ENCODE measurements at places on chromosomes 7 and 10.

GRCh38 chr10:92278996-92279696 lies 11.7 kb downstream of the CPEB3 start:
- no peak for DNase-seq

DNA sequence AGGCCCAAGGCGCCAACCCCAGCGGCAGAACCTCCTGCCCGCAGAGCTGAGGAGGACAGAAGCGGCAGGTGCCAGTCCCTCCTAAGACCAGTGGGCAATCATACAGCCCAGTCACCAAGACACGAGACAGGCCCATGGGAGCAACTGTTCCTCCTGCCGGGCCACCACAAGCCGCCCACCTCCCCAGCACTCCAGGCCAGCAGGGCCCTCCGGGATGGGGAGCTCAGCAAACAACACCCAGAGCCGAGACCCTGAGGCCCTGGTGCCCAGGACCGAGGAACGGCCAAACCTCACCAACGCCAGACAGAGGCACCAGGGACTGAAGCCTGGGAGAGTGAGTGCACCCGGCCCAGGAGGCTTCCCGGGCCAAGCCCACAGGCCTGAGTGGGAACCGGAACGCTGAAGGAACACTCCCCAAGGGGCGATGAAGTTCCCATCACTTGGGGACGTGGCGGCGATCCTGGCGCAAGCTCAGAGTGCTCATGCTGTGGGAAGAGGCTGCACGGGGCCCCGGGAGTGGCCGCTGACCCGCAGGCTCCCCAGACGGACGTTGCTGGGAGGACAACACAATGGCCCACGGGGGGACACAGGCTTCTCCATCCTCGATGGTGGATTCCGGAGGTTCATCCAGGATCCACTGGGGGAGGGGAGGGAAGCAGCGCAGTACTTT lies 35.1 kb downstream of the GPER1 start:
- DNase-seq = no peak

GRCh38 chr7:45593877-45594276 lies 19.7 kb downstream of the ADCY1 start:
- DNase-seq = no peak

DNA sequence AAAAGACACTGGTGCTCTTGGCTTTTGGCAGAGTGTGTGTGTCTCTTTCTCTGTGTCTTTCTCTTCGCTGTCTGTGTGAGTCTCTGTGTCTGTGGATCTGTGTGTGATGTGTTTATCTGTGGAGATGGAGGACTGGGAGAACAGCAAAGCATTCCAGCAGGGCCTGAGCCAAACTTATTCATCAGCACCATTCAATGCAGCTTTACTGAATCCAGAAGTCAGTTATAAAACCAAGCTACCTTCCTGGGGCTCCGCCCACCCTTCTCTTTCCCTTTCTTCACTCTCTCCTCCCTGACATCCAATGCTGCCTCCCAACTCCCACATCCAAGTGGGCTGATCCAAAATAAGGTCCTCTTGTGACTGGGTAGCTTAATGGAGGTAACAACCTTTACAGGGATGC lies 3.9 kb downstream of the SGMS1 start:
- no peak for DNase-seq

DNA sequence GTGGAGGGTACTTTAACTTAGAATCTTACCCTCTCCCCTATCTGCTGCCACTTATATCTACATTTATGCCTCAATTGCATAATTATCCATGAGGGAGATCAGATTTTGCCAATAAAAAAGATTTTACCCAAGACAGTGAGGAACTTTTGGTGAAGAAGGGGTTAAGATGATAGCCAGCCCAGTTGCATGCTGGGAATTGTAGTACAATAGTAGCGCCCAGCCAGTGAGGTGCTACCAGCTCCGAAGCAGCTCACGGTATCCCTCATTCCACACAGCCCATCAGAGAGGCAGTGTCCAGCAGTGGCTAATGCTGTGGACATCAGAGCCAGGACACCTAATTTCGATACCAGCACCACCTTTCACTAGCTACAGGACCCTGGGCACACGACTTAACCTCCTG lies 5.9 kb upstream of the LGI1 start:
- DNase-seq = no peak

DNA sequence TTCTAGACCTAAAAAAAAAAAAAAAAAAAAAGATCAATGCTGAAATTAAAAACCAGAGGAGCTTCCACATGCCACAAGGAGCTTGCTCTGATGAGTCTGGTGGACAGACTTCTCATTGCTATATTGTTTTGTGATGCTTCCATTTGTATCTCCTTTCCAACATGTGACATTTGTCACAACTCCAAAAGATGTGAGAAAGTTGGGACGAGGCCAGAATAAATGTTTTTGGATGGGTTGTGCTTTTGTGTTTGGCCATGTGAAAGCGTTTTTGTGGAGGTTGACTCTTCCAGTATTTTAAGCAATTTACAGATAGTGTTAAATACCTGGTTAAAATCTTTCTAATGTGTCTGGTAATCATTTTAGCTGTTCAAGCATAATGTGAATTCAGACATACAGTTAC lies 280.1 kb downstream of the SKAP2 start:
- DNase-seq = no peak

- DNase-seq = no peak
These were observed 90.9 kb downstream of the SH3PXD2A start for GRCh38 chr10:103764296-103765088.

DNA sequence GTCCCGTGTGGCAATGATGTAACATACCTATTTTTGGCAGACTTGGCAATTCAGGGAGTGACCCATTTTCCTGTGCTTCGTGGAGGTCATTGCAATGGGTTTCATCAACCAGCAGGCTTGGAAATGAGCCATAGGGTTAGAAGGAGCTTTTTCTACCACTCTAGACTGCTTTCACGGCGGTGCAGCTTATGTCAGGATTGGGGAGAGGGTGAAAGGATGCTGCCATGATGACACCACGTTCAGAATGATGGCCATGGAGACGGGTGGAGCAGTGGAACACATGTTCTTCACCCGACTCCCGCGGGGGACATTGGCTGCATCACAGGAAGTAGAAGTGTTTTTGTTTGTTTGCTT lies 220.2 kb downstream of the EMX2 start:
- DNase-seq = no peak

DNA sequence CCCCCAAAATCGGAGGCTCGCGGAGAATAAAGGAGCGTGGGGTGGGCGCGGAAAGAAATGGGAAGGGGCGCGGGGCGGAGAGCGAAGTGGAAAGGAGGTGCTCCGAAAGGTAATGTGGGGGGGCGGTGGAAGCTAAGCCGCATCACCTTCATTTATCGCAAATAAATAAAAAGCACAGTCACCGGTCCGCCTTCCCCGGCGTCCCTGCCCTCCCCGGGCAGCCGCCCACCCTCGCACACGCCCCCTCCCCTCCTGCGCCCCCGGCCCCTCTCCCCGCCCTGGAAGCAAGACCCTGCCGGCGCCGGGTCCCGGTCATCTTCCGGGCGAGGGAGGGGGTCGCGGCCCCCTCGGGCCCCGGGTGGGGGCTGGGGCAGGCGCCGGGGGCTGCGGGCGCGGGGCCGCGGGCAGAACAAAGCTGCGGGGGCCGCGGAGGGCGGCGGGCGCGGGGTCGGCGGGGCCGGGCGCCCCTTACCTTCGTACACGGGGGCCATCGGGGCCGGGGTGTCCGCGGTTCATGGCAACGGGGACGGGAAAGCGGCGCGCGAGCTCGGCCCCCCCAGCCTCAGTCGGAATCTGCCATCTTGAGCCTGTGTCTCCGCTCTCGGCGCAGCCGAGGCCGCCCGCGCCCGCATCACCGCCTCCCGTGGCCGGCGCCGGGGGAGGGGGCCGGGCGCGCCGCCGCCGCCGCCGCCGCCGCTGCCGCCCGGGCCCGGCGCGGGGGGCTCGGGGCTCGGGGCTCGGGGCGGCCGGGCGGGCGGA lies 486 bp downstream of the HIPK2 start:
- no peak for DNase-seq

GRCh38 chr7:39741942-39742623 lies 118.7 kb downstream of the RALA start:
- no peak for DNase-seq

DNA sequence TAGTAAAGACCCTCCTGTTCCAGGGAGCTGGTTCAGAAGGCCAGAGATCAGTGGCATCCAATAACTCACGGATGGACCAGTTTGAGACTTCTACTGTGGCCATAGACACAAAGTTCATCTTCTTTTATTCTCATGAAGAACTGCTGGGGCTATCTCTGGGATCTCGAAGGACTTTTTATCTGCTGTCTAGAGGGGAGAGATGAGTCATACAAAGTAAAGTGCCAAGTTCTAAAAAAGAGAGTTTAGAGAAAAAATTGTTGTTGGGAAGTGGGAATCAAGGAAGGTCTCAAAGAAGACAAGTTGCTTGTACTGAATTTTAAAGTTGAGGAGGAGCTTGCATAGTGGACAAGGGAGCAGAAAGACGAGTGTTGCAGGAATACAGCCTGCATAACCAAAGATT lies 8.0 kb upstream of the FAM221A start:
- no peak for DNase-seq

DNA sequence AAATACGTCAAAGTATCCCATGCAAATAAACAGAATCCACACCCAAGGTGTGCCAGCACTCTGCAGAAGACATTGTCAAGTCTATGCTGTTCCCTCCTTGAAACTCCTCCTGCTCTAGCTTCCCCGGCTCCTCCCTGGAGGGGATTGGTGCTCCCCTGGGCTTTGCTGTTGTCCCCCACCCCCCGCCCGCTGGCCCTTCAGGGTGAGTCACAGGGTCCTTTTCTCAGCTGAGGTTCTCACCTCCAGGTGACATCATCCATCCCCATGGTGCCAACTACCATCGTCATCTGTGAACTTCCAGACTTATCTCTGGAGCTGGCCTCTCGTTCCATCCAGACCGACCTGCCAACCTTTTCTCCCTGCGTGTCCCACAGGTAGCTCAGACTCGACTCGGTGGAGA lies 77.0 kb downstream of the ITIH5 start:
- DNase-seq = no peak

DNA sequence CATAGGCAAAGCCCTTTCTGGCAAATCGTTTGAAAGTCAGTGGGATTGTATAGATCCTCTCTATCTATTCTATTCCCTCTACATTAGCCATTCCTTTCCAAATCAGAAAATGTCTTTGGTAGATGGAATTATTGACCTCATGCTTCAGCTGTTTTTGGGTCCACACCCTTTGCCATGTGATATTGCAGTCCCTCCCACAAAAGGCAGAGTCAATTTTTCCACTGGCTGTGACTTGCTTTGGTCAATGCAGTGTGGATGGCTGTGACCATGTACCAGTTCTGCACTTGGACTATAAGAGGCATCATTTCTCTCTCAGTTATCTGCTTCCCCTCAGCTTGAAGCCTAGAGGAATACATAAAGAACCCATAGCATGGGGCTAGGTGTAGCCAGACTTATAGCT lies 332.9 kb downstream of the PTEN start:
- DNase-seq = no peak

- no peak for DNase-seq
These were observed 40.5 kb downstream of the C10orf120 start for GRCh38 chr10:122659126-122659525.

DNA sequence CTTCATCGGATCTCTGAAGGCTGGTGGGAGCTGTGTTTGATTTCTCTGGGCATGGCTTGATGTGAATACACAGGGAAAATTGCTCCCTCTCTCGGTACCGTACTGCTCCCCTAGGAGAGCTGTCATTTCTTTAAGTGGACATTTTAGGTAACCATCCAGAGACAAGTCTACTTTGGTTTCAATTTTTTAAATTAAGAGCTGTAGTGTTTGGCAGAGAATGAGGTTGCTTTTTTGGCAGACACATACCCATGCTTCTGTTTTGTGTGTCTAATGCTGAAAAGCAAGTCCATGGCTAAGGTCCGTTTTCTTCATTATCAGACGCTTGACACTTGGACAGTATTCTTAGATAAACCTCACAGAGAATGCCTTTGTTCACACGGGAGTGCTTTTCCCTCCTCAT lies 61.3 kb upstream of the TRIL start:
- no peak for DNase-seq

GRCh38 chr10:125068406-125068805 lies 92.0 kb downstream of the CTBP2 start:
- no peak for DNase-seq

DNA sequence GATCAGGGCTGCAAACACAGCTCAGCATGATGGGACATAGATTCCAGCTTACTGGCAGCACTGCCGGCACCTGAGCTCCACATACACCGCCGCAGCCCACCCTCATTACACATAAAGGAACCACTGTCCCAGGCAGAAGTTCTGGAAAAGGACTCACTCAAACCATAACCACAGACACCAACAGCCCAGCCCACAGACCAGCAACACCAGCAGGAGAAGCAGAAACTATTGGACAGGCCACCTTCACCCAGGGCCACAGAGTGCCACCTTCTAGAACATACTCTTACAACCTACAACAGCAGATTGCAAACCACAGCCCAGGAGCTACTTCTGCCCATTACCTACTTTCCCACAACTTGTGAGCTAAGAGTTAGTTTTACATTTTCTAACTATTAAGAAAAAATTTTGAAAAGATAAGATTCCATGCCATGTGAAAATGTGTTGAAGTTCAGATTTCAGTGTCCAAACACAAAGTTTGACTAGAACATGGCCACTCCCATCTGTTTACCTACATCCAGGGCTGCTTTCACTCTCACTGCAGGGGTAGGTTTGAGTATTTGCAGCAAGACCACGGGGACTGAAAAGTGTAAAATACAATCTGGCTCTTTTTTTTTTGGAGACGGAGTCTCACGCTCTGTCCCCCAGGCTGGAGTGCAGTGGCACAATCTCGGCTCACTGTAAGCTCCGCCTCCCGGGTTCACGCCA lies 153.0 kb downstream of the TNS3 start:
- DNase-seq = no peak

DNA sequence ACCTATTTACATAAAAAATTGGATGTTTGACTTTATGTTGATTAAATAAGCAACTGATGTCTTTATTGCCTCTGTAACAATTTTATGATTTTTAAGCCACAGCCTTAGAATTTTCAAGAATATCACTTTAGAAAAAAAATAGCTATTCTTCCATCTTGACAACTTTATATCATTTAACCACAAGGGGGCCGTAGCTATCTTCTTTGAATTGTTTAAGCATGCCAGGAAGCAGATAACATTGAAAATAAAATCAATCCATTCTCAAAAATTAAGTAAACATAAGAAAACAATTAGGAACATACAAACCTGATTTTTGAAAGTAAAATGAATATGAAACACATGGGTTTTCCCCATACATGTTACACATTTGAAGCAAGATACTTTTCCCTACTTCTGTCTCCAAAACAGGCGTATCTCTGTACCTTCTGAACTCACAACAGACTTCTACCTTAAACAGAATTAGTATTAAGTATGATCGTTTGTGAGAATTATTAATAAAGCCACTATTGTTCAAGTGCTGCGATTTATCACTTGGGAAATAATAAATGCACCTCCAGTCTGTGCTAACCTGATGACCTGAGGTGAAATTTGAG lies 209.0 kb downstream of the CACNA2D1 start:
- no peak for DNase-seq

GRCh38 chr10:24468281-24468751 lies 255.4 kb downstream of the ARHGAP21 start:
- DNase-seq = no peak

- DNase-seq = no peak
These were observed 85.4 kb downstream of the MKX start for GRCh38 chr10:27660268-27660667.

GRCh38 chr10:102775935-102776669 lies 32.4 kb downstream of the WBP1L start:
- no peak for DNase-seq

Data from stimulated activated CD8-positive, alpha-beta memory T cell treated with anti-CD3 and anti-CD28 coated beads, Interleukin-2, amount 100 ng/mL, for 1 hour (primary cell).